ENCODE measurements at places on chromosomes 2 and 18.

DNA sequence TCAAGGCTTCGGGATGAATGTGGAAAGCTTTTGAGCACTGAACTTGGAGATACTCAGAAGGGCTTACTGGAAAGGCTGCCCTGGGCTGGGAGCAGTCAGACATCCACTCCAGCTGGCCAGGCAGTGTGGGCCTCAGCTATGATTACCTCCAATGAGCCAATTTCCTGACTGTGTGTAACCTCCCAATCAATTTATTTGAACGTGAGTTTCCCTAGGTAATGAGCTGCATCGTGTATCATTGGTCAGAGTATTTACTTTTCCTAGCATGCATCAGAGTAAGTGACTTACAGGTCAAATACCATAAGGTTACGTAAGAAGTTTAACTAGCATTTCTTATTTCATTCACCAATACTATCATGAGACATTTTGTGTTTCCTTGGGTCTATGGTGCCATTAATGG lies 11.0 kb upstream of the CTAGE1 start:
- no peak for DNase-seq

GRCh38 chr2:160270571-160271113 lies 70.6 kb upstream of the ITGB6 start:
- no peak for DNase-seq

GRCh38 chr18:75219745-75220375 lies 9.3 kb downstream of the TSHZ1 start:
- no peak for DNase-seq

DNA sequence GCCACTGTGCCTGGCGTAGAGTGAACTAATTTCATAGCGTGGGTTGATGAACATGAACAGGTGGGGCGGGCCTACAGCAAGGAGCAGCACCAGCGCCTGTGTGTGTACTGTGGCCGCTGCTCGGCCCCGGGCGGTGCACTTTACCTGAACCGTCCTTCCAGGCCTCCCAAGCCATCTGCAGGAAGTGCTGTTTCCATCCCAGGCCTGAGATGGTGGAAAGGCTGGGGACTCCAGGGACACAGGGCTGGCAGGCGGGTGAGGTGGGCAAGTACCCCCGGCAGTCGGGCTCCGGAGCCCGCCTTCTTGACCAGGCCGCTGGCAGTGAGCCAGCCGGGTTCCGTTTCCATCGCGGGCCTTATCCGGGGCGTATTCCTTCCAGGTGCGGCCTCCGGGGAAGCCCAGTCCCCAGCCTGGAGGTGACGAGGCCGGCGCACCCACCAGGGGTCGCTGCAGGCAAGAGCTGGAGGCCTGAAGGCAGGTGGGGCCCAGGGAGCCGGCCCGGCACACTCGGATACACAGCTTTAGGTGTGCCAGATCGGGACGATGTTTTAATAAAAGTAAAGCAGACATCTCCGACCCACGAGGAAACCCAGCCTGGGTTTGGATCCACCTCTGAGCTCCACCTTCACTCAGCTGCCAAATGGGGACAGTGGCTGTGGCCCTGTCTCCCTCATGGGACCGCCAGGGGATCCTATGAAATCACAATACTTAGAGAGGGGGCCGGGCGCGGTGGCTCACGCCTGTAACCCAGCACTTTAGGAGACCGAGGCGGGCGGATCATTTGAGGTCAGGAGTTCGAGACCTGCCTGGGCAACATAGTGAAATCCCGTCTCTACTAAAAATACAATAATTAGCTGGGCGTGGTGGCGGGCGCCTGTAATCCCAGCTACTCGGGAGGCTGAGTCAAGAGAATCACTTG lies 22.7 kb upstream of the PDIA6 start:
- DNase-seq: peak; percentile 47

DNA sequence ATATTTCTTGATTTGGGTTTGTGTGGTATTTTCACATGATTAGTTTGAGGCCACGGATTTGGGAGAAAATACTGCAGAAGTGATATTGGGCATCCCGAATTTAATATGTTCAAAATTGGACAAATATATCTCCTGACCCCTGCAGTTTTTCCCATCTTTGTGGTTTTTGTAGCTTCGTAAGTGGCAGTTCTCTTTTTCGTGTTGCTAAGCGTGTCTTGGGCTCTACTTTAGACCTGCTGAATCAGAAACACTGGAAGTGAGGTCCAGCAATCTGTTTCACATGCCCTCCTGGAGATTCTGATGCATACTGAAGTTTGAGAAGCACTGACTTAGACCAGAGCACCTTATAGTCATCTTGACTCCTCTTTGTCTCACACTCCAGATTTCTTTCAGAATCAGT lies 98.3 kb downstream of the EPB41L5 start:
- no peak for DNase-seq

- no peak for DNase-seq
These were observed 2.4 kb downstream of the SMCHD1 start for GRCh38 chr18:2657788-2658458.

GRCh38 chr18:2910261-2910660 lies 63.5 kb downstream of the EMILIN2 start:
- no peak for DNase-seq

DNA sequence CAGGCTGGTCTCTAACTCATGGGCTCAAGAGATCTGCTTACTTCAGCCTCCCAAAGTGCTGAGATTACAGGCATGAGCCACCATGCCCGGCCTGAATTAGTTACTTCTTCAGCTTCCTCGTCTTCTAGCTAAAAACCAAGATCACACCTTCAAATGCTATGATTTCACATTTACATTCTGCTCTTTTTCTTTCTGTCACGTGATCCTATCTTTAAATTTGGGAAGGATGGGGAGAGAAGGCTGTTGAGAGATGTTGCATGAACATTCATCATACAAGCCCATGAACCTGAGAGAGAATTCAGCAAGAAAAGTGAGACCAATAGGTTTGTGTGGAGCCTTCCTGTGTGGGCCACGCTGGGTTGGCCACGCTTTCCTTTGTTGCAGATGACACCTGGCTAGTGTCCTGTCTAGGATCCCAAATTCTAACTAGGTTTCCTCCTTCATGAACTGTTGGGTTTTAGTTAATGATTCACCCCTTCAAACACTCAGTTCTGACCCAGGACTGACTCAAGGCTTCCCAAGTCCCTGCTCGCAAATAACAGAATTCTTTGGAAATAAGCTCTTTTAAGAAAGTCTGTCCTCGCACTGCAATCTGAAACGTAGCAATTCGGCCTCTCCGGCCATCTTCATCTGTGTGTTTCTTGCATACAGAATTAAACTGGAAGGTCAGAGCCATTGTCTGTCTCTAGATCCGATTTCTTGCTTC lies 57.3 kb upstream of the CREB1 start:
- DNase-seq: no peak

- DNase-seq: no peak
These were observed 350.4 kb downstream of the EN1 start for GRCh38 chr2:118496870-118497611.

DNA sequence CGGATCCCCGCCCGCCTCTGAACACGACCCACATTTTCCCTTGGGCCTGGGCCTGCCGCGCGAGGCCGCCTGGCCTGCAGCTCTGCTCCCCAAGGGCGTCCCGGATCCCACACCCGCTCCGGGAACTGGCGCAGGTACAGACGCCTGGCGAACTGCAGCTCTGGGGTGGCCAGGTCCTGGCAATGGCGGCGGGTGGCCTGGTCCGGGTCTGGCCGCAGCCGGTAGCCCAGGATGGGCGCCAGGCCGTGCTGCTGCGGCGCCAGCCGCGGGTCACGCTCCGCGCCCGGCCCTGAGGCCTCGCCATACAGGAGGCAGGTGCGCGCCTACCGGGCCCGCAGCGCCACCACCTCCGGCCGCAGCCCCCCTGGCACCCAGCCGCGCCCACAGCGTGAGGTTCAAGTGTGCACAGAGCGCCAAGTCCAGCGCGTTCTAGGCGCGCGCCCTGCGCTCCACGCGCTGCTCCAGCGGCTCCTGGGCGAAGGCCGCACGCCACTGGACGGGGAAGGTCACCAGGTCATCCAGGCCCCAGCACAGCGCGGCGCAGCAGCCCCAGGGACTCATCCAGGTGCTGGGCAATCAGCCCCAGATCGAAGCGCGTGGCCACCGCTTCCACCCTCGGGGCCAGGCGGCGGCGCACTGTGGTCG lies 9.5 kb downstream of the AQP12A start:
- DNase-seq: no peak

- DNase-seq: no peak
These were observed 1098.0 kb upstream of the DDX18 start for GRCh38 chr2:116716444-116716843.

- DNase-seq: no peak
These were observed 6.7 kb downstream of the SLC66A2 start for GRCh38 chr18:79944746-79945117.

GRCh38 chr2:152571048-152571766 lies 146.1 kb downstream of the PRPF40A start:
- DNase-seq: no peak

GRCh38 chr2:29010946-29011345 lies 29.8 kb downstream of the TOGARAM2 start:
- DNase-seq: no peak

- no peak for DNase-seq
These were observed 16.4 kb downstream of the VIL1 start for GRCh38 chr2:218435003-218435982.

GRCh38 chr2:240632306-240632721 lies 7.0 kb downstream of the GPR35 start:
- DNase-seq: no peak

DNA sequence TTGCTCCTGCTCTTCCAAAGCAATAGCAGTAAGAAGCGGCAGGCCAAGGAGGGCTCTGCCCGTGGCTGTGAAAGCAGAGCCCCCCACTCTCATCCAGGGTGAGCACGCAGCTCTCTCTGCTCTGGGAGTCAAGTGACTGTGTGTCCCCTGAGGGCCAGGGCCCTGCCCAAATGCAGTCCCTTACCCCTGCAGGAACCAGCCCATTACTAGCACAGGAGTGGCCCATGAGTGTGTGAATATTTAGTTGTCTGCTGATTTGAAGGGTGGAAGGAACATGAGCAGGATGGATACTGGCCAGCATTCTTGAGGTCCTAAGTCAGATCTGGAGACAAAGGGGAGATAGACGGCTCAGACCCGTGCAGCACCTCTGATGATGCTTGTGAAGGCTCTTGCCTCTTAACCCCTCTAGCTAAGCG lies 69.7 kb upstream of the FOSL2 start:
- DNase-seq: no peak

DNA sequence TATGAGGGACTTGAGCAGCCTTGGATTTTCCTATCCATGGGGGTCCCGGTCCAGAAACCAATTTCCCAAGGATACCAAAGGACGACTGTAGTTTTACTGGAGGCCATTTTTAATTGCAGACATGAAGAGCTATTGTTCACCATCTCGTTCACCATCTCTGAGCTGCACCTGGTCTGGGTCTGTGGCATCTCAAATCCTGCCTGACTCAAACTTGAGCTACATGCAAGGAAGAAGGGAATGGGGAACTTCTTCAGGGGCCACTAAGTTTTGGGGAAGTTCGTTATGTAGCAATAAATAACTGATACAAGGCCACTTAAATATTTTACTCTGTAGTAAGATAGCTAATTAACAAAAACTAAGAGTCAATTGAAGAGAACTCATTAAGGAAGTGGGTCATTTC lies 2.1 kb upstream of the SMCHD1 start:
- no peak for DNase-seq

DNA sequence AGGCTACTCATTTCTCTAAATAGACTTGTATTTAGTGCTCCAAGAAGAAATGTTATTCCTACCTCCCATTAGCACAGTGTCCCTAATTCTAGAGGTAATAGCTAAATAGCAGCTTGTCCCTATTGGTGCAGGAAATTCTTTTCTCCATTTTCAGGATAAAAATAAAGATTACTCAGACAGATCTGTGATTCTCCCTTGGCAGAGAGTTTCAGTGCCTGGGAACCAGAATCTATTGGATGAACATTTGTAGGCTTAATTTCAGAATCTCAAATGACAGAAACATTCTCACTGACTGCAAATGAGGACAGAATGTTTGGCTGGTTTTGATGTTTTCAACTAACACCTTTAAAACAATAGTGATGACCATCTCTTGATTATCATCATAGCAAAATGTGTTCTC lies 33.3 kb upstream of the LGALSL start:
- no peak for DNase-seq

DNA sequence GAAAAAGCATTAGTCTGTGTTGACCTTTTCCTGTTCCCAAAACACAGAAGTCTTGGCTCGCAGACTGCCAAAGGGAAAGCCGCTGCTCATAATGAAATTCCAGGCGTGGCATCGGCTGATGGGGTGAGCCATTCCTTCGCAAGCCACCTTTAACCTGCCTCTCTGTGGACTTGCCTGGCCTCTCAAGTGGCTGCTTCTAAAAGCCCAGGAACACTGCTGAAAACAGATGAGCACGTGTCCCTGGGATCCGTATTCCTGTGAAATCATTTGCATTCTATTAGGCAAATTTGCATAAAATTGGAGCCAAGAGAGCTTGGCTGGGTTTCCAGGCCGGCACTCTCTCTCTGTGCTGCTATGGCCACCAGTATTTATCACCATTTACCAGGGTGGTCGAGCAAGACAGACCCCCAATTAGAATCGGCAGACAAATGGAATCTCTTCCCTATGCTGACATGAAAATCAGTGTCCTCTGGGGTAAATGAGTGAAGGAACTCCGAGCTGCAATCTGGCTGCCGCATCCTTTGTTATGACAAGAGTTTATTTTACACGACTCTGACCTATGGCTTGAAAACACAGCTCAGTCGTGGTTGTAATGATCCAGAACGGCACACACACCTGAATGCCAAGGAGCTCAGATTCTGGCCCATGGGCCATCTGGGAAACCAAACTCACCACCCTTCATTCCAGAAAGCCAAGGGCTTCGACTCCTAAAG lies 21.7 kb downstream of the BCL2 start:
- no peak for DNase-seq

- no peak for DNase-seq
These were observed 1.2 kb downstream of the EFEMP1 start for GRCh38 chr2:55922291-55922907.

DNA sequence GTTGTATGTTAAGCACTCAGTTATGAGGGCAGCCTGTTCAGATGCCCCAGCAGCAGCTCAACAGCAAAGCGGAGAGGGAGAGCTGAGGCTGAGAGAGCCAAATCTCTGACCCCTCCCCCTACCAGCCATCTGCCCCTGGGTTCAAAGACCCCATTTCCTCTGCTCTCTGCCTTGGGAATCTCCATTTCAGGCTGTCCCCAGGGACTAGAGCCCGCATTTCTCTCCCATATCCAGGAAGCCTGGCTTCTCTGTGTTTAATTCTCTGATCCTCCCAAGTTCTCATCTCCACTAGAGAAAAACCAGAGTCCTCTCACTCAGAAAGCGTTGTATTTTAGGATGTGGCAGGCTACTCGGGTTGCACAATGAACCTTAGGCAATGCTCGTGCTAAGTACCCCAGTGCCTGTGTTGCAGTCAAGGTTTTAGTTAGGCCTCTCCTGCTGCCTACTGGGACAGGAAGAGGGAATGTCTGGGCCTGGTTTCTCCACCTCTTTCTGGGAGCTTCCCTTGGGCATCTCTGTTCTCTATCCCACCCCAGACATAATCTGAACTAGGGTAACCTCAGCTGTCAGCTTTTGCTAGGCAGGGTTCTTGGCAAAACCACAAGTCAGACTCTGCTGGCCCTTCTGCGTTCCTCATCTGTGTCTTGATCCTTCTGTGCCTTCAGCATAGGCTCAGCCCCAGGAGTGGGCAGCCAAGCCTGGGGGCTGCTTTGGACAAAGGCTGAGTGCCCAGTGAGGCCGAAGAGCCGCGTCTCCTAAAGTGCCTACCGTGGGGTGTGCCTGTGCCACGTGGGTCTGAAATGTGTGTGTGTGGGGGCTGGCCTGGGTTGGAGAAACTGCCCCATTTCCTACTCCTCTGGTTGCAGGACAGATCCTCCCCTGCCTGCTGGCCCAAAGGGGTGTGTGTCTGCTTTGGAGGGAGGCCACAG lies 96.8 kb downstream of the STPG4 start:
- no peak for DNase-seq

Measured in GM18507 (cell line).